CD14-positive monocyte (primary cell): ENCODE measurements at places on chromosomes 13 and 19. TPM values are rescaled to one million over a fixed set of nuclear protein-coding genes. Genes with fewer than 3 reads are reported as not detected.

GRCh38 chr19:19460761-19461265 is 54.5 kb downstream of the TSSK6 start:
- peak overlapping the region; percentile 98 for H3K27ac ChIP-seq
- H3K36me3 ChIP-seq: peaks cover 28% of the 10 kb centered on the region
- peaks cover 72% of the 10 kb centered on the region for H3K4me1 ChIP-seq
- peak; percentile 78 for DNase-seq

ATF5 gene
- polyA plus RNA-seq: 6.0 TPM

GRCh38 chr13:42607546-42607945 is 33.6 kb downstream of the TNFSF11 start:
- H3K36me3 ChIP-seq: no peaks in the 10 kb centered on the region
- DNase-seq: no peak
- H3K27me3 ChIP-seq: no peaks in the 10 kb centered on the region
- peaks cover 4% of the 10 kb centered on the region for H3K4me1 ChIP-seq
- H3K4me3 ChIP-seq: no peak overlapping the region
- H3K27ac ChIP-seq: no peak overlapping the region

GRCh38 chr13:63190219-63190618 is 1774.6 kb upstream of the PCDH20 start:
- no peak for DNase-seq
- no peak overlapping the region for H3K27ac ChIP-seq
- no peak overlapping the region for H3K4me3 ChIP-seq
- H3K36me3 ChIP-seq: no peaks in the 10 kb centered on the region
- H3K27me3 ChIP-seq: no peaks in the 10 kb centered on the region
- no peaks in the 10 kb centered on the region for H3K4me1 ChIP-seq

LILRA6 gene
- 65.7 TPM for polyA plus RNA-seq

GRCh38 chr13:114161644-114162532 is 17.2 kb upstream of the CFAP97D2 start:
- peak overlapping the region; percentile 70 for H3K27ac ChIP-seq
- H3K27me3 ChIP-seq: no peaks in the 10 kb centered on the region
- no peak overlapping the region for H3K4me3 ChIP-seq
- peaks cover 32% of the 10 kb centered on the region for H3K4me1 ChIP-seq

- H3K4me1 ChIP-seq: peaks cover 65% of the 10 kb centered on the region
- peak; percentile 91 for DNase-seq
- H3K4me3 ChIP-seq: peak overlapping the region; percentile 73
- H3K36me3 ChIP-seq: no peaks in the 10 kb centered on the region
These were observed 29.1 kb downstream of the VAV1 start for GRCh38 chr19:6801485-6802086.

DNA sequence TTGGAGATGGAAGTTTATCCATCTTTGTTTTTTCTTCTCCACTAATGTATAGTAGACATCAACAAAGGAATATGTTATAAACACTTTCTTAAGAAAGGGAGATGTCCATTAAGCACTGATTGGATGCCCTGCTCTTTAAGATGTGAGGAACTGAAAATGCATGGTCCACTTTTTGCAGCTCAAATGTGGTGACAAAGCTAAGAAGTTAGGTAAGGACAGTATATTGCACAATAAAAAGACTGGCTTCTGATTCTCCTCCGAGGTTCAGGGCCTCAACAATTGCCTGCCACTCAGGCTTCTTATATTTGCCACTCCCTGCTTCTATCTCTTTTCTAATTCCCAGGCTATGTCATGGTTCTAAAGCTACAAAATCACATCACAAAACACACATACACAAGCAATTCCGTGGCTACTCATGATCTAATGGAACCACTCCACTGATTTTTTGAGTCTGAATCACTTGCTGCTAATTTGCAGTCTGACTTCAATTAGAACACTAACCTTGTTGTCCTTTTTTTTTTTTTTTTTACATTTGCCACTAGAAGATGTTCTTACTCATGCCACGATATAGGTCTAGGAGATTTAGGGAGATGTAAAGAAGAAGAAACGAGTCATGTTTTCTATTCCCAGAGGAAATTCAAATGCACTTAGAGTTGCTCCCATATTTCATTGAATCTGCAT is 29.6 kb upstream of the TNFSF11 start:
- no peaks in the 10 kb centered on the region for H3K36me3 ChIP-seq
- H3K27ac ChIP-seq: no peak overlapping the region
- no peaks in the 10 kb centered on the region for H3K27me3 ChIP-seq
- peak; percentile 34 for DNase-seq

DNA sequence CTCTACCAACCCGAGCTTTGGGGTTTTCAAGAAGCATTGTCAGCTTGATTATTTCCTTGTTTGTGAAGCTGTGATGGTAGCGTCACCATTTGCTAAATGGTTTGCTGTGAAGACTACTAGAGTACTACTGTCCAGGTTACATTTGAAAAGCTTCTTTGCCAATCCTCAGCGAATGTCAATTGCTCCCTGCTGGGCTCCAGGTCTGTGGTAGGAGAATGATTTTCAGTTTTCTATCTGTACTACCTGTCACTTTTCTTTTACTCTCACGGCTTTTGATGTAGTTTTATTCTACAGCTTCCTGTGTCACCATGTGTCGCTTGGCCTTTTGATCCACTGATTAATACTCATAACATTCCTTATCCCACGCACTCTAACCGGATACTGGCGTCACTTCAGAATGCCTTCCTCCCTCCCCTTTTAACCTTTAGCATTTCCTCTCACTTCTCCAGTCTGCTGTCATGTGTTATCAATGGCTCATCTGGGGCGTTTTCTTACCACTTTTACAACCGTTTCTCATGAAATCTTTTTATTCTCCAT is 7.5 kb upstream of the GPR183 start:
- H3K36me3 ChIP-seq: peaks cover 51% of the 10 kb centered on the region
- H3K4me3 ChIP-seq: peak overlapping the region; percentile 49
- H3K27ac ChIP-seq: peak overlapping the region; percentile 99
- no peak for DNase-seq

GRCh38 chr13:70310396-70311119 is 202.3 kb upstream of the KLHL1 start:
- DNase-seq: no peak
- H3K27ac ChIP-seq: no peak overlapping the region
- H3K4me1 ChIP-seq: no peaks in the 10 kb centered on the region
- no peaks in the 10 kb centered on the region for H3K36me3 ChIP-seq

ATP1A3 gene
- polyA plus RNA-seq: 0.10 TPM

DNA sequence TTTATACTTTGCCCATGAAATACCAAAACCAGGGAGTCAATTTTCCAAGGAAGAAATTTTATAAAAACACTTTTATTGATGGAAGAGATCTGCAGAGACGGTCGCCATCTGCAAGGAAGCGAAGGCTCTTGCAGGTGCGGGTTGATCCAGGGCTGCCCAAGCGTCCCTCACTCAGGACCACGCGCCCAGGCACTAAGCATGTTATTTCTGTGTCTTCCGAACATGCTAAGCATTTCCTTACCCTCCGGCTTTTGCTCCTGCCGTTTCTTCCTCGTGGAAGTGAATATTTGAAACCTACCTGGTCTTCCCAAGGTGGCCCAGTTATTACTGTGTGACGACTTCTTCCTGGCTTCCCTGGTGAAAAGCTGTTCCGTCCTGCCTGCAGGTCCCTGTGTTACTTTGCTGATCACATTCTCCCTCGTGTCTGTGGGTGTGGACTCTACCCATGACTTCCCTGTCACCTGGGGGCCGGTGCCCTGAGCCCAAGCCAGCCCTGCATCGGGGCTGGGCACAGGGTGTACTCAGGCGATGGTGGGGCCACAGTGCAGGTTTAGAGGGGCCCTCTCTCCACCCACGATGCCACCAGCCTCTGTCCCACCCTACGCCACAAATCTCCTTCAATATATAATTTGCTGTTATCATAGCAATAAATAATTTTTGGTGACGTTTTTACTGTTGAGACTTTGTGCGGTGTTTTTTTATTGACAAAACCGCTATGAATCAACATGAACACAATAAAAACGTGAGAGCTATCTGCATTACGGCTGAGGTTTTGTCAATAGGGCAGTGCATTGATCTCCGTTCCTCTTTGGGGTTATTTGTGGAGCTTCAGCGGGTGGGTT is 119.4 kb downstream of the URI1 start:
- no peaks in the 10 kb centered on the region for H3K36me3 ChIP-seq
- H3K27me3 ChIP-seq: no peaks in the 10 kb centered on the region
